ENCODE measurements at places on chromosomes 6 and 20.

- DNase-seq: no peak
Observed at GRCh38 chr20:43460172-43460829, 2.6 kb downstream of the SRSF6 start.

DNA sequence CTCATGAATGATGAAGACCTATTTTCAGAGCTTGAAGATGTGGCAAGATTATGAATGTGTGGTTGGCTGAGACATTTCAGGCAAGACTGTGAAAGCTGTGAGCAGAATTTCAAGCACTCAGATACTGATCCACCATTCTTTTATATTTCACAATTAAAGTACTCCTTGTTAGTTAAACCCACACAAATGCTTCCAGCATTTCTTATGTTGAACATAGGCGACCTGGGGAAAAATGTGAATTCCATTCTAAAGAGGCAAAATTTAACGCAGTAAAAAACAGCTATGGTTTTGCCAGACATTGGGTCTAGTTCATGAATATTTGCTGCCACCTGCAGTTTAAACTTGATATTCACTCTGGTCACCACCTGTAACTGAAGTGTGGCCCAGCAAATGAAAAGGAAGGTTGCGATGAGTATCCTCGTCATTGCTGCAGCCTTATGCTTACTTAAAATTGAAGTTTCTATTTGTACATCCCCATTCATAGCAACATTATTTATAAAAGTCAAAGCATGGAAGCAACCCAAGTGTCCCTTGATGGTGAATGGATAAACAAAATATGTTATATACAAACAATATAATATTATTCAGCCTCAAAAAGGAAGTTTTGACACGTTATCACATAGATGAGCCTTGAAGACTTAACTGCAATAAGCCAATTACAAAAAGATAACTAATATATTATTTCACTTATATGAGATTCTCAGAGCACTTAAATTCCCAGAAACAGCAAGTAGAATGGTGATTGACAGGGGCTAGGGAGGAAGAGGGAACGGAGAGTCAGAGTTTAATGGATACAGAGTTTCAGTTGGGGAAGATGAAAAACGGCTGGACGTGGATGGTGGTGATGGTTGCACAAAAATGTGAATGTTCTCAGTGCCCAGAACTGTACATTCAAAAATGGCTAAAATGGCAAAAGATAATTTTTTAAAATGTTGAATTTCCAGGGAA lies 32.4 kb upstream of the FAM184A start:
- peak; percentile 6 for DNase-seq

- DNase-seq: no peak
Observed at GRCh38 chr6:144178323-144178722, 28.0 kb downstream of the STX11 start.

- no peak for DNase-seq
Observed at GRCh38 chr6:143279385-143279784, 171.1 kb downstream of the ADAT2 start.

DNA sequence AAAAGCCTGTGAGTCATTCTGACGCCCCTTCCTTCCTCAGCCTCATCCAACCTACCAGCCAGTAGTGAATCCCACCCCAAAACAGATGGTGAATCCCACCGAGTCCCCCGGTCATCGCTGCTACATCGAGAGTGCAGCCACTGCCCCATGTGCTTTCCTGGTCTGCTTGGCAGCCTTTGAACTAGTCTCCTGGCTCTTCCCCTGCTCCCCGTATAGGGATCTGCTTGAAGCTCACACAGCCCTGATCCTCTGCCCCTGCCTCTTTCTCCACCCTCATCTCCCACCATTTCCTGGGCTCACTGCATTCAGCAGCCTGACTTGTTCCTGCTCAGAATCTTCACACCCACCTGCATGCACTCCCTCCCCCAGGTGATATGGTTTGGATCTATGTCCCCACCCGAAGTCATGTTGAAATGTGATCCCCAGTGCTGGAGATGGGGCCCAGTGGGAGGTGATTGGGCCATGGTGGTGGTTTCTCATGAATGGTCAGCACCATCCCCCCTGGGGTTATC lies 14.6 kb downstream of the SYNJ2 start:
- DNase-seq: no peak

Measured in substantia nigra (tissue), 51 donors.